ENCODE measurements at places on chromosomes 3 and 15.

DNA sequence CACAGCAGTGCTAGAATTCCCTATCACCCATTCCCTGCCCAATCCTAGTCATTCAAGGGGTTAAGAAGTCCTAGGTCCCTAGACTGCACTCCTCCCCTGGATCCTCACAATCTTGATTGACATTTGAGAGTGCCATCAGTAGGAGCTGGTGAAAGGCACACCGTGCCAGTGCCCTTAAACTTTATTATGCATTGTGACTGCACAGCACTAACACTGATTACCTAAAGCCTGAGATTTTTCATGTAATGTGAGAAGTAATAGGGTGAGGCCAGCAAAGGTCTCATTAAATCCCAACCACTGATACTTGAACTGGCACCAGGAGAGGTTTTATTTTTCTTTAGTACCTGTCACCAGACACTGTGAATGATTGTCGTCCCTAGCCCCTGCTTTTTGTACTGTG, 16.3 kb downstream of the GXYLT2 start:
- no peak for DNase-seq

GRCh38 chr3:146404436-146404835, 64.9 kb downstream of the PLSCR2 start:
- DNase-seq: no peak

GRCh38 chr3:99499235-99500158, 138.9 kb upstream of the COL8A1 start:
- no peak for DNase-seq

- no peak for DNase-seq
Observed at GRCh38 chr15:87038404-87038803, 958.7 kb downstream of the AGBL1 start.

DNA sequence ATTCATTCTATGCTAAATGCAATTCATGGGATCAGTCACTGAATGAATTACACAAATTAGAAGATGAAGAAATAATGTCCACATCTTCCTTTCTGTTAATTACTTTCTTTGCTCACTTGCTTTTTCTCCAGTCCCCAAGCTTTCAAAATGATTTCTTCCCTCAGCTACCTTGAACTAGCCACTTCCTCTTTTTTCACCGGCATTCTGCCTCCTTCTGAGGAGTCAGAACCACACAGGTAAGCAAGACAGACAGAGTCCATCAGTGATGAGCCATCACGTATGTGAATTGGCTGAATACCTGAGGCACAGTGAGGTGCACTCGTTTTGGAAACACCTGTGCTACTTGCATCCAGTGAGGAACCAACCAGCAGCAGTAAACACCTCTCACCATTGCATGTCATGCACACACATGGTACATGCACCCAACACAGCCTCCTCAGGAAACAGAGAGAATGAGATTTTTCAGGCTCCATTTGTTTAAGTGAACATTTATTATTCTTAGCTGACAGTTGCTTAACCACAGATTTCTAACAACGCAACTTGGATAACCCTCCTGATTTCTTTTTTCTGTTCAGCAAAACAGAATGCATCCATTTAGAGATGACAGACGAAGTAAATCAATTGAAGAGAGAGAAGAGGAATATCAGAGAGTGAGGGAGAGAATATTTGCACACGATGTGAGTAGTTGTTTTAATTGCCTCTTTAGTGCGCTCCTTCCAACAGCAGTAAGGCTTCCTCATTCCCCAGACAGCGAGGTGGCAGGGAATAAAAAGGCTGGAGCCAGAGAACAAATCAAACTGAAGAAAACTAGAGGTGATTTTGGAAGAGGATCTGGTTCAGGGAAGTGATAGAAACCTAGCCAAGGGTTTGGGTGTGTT, 69.3 kb downstream of the ARPP21 start:
- no peak for DNase-seq

- no peak for DNase-seq
Observed at GRCh38 chr15:50808728-50809127, 43.2 kb upstream of the SPPL2A start.

GRCh38 chr3:100614941-100615340, 5.5 kb downstream of the ADGRG7 start:
- DNase-seq: no peak

- DNase-seq: no peak
Observed at GRCh38 chr3:178684881-178685590, 148.8 kb downstream of the KCNMB2 start.

DNA sequence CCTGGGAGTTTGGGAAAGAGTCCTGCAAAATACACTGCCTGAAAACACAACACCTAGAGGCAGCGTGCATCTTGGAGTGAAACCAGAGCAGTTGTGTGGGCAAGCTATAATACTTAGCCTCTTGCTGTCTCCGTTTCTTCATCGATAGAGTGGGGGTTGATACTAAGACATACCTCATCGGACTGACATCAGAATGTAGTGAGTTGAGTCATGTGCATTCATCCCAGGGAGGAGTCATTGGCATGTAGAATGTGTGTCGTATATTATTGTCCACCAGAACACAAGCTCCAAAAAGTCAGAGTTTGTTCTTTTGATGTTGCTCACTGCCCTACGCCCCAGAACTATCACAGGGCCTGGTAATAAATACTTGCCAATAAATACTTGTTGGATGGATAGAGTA, 4.3 kb downstream of the SNTN start:
- DNase-seq: no peak

GRCh38 chr3:23944007-23944783, 891 bp upstream of the NR1D2 start:
- no peak for DNase-seq

GRCh38 chr3:56704706-56705105, 21.6 kb upstream of the TASOR start:
- no peak for DNase-seq

DNA sequence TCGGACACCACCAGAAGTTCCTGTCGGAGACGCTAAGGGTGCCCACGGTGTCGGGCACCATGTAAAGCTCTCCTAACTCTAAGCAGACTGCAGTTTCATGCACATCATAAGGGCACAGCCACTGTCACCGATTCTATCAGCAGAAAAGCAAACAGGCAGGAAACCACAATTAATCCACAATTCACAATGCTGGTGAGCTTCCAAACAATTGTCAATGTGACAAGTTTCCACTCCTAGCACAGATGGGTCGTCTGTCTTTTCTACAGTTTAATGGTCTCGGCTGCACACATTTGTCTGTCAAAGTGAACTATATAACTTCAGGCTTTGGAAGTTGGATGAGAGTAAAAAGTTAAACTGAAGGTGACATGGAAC, 8.8 kb upstream of the OCA2 start:
- no peak for DNase-seq

- no peak for DNase-seq
Observed at GRCh38 chr15:39499042-39499441, 81.8 kb upstream of the THBS1 start.

GRCh38 chr15:23467110-23467600, 20.1 kb upstream of the GOLGA6L2 start:
- no peak for DNase-seq

GRCh38 chr3:133874761-133875438, 20.8 kb downstream of the RAB6B start:
- DNase-seq: no peak

DNA sequence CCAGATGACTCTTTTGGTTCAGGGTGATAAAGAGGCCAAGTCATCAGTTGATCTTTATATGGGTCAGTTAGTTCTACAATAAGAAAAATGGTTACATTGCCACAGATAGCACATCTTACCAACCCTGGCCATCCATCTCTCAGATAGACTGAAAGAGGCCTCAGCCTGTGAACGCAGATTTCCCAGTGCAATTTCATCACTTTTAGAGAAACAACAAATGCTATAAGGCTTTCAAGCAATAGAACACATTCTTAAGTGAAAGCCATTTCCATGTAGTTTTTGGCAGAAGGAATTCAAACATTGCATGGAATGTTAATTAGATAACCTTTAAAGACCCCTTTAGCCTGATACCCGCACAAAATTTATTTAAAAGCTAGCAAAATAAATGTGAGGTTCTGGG, 200.6 kb upstream of the ZBTB20 start:
- DNase-seq: no peak

- no peak for DNase-seq
Observed at GRCh38 chr3:134927599-134927998, 132.5 kb downstream of the EPHB1 start.

- DNase-seq: no peak
Observed at GRCh38 chr15:70354346-70354905, 256.7 kb upstream of the TLE3 start.

DNA sequence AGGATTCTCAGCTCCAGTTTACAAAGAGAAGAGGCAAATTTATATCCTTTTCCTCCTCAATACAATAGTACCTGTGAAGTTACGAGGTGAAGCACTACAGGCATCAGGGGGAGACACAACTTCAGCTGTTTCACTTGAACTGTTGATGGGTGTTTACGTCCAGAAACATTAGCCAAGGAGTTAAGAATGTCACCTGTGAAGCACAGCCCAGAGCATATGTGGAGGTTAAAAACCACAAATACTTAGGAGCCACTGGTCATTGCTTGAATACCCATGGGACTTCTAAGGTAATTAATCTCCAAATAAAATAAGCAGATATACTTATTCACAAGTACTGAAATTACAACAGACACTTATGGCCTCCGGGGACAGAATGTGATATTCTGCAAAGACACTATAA, 246.5 kb downstream of the ULK4 start:
- no peak for DNase-seq

DNA sequence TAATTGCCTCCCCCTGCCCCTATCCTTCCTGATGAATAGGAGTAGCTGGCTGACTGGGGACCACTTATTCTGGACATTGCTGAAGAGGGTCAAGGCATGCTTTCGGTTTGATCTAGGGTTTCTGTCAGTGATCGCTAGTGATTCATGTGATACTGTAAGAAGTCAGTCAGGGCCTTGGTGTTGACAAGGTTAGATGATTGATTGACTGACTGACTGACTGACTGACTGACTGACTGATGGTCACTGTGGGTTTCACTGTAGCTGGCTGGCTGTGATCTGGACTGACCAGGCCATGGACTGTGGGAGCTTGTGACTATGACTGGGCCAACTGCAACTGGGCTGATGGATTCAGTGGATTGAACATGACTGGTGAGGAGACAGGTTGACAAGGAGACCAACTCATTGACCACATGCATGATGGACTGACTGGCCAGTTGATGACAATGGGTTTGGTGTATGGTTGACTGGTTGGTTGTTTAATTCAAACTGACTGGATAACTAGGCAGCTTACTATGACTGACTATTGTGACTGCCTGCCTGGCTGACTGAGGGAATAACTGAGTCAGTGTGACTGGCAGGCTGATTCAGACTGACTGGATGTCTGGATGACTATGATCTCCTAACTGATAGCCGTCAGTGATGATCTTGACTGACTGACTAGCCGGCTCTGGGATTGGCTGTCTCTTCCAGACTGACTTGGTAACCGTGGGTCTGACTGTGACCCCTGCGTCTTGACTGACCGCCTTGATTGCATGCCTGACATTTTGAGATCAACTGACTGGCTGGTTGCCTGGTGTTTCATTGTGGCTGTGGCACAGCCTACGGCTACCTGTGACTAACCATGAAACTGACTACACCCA, 509.9 kb downstream of the SHQ1 start:
- DNase-seq: no peak

DNA sequence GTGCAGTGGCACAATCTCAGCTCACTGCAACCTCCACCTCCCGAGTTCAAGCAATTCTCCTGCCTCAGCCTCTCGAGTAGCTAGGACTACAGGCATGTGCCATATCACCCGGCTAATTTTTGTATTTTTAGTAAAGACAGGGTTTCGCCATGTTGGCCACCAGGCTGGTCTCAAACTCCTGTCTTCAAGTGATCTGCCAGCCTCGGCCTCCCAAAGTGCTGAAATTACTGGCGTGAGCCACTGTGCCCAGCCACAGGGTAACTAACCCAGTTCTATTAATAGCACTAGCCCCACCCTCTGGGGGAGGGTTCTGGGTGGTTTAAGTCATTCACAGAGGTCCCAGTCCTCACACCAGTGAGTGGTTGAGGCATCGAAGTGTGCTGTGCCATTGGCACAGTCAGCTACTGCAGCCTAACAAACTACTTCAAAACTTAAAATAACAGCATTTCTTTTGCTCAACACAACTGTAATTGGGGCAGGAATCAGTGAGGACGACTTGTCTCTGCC, 44.0 kb downstream of the RHCG start:
- DNase-seq: no peak

DNA sequence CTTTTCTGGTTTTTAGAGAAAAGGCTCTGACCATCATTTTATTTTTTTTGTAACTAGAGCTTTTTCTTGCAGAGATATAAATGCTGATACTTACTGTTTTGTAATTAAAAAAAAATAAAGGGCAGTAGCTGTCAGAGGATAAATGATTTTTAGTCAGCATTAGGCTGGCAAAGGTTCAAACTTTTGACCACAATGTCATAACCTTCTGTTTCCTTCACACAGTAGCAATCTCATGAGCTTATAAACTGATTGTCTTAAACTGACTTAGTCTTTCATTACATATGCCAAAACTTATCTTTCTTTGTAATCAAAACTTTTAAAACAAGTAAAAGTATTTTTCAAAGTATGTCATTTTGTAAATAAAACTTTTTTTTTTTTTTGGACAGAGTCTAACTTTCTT, 841.9 kb downstream of the OTOL1 start:
- DNase-seq: no peak

GRCh38 chr15:41944313-41944940, 27.9 kb downstream of the EHD4 start:
- DNase-seq: no peak

DNA sequence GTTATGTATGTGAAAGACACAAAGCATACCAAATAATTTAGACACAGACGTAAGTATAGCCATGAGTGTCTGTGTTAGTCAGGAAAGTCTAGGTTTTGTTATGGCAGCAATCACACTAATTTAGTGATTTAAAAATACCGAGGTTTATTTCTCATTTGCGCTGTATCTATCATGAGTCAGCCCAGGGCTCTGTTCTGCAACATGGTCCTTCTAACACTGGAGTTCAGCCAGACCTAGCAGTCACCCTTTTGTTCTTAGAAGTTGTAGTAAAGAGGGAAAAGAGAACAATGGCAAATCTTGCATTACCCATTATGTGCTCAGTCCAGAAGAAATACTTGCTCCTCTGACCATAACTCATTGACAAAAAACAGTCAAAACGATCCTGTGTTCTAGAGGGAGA, 311.5 kb downstream of the NLGN1 start:
- no peak for DNase-seq

DNA sequence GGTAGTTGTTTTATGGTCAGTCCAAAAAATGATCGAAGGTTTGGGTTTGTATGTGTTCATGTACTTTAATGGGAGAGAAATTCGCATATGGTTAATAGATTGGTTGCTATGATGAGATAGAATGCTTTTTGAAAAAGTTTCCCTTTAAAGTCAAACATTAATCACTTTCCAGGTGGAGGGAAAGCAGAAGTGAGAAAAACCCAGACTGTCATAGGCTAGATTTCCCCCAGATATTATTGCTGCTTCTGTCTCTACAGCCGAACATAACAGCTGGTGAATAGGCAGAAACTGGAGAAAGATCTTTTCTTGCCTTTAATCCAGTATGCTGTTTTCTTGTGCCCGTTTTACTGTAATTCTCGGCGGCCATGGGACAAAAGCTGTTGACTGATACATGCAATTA, 287.6 kb downstream of the SOX2 start:
- DNase-seq: no peak

DNA sequence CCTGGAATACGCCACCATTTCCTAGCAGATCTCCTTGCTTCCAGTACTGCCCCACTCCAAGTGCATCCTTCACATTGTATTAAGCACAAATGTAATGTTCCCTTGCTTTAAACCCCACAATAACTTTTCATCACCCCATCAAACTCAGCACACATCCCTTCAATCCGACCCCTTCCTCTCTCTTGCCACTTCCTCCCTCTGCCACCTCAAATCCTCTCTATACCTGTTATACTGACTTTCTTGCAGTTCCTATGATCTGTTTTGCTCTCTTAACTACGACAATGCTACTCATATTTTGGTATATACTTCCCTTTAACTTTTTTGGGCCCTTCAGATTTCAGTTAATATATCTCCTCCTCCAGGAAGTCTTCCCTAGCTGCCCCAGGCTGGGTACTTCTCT, 14.1 kb downstream of the PARL start:
- DNase-seq: no peak
